ENCODE measurements at places on chromosomes 4 and X. TPM values are rescaled to one million over a fixed set of nuclear protein-coding genes. Genes with fewer than 3 reads are reported as not detected.

The BEX4 gene
- total RNA-seq = 16.8 TPM

The C4orf51 gene
- not detected for total RNA-seq

The IGBP1 gene
- 56.6 TPM for total RNA-seq

The PRR32 gene
- not detected for total RNA-seq

The DMRTC1 gene
- not detected for total RNA-seq

The NEUROG2 gene
- total RNA-seq = not detected

The ASIC5 gene
- total RNA-seq = not detected

The TEC gene
- 0.20 TPM for total RNA-seq

The MAGEE1 gene
- 2.9 TPM for total RNA-seq

The NAP1L5 gene
- 7.8 TPM for total RNA-seq

The NLGN4X gene
- total RNA-seq = 0.46 TPM

The DRP2 gene
- 1.8 TPM for total RNA-seq

The BTK gene
- not detected for total RNA-seq

The AWAT2 gene
- total RNA-seq = not detected

The ARR3 gene
- total RNA-seq = not detected

The RPS6KA6 gene
- total RNA-seq = 2.3 TPM

The TLR2 gene
- 0.07 TPM for total RNA-seq

The CPE gene
- 101 TPM for total RNA-seq

The EDA gene
- total RNA-seq = 0.30 TPM

The STOX2 gene
- total RNA-seq = 1.1 TPM

The NMU gene
- not detected for total RNA-seq

The FHDC1 gene
- total RNA-seq = 0.20 TPM

The MSANTD1 gene
- 0.83 TPM for total RNA-seq

The OTC gene
- total RNA-seq = not detected

The ESX1 gene
- total RNA-seq = not detected

The UNC5C gene
- 3.5 TPM for total RNA-seq

The NPY2R gene
- 27.4 TPM for total RNA-seq

The PRKX gene
- total RNA-seq = 14.3 TPM

The ART3 gene
- not detected for total RNA-seq

The PASD1 gene
- total RNA-seq = not detected

The DUSP21 gene
- not detected for total RNA-seq

The GPRASP2 gene
- total RNA-seq = 14.2 TPM

The TEX13C gene
- not detected for total RNA-seq

The GATA1 gene
- total RNA-seq = not detected

The ZCCHC4 gene
- 11.7 TPM for total RNA-seq

The HGFAC gene
- 0.13 TPM for total RNA-seq

The TMSB15A gene
- total RNA-seq = 0.73 TPM

The PFKFB1 gene
- total RNA-seq = 0.03 TPM
